ENCODE measurements at places on chromosomes 12 and 14.

- DNase-seq: no peak
Observed at GRCh38 chr12:18158774-18159557, 69.0 kb upstream of the RERGL start.

GRCh38 chr12:119630962-119631550 lies 36.9 kb upstream of the PRKAB1 start:
- DNase-seq: no peak

GRCh38 chr14:104941508-104942365 lies 17.1 kb downstream of the PLD4 start:
- DNase-seq: no peak

DNA sequence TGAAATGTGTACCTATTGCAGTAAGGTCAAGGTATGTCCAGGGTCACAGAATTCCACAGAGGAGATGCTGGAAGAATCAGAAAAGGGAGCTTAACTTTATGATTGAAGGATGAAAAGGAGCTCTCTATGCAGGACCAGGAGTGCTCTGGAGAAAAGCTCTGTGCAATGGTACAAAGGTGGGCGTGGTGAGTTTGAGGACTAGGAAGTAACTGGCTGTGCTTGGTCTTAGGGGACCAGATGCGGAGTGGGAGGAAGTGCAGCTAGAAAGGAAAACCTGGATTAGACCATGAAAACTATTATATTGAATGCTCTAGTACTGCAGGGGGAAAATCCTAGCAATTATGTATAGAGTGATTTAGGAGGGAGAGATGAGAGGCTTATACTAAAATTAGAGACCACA lies 56.8 kb downstream of the BTG1 start:
- no peak for DNase-seq

DNA sequence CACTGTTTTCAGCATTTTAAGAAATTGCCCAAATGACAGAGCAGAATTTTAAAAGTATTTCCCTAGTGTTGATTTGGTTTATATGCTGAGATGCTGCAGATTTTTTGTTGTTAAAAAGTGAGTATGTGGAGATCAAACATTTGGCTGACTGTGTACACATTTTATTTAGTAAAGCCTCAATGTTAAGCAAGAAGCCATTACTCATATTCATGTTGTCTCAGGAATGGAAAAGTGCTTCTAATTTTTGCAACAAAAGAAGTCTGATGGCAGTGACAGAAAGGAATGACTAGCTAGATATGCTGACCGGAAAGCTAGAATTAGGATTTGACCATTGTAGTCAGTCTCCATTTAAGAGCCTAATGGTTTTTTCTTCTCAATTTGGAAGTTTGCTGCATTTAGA lies 22.5 kb downstream of the SLC38A6 start:
- no peak for DNase-seq

DNA sequence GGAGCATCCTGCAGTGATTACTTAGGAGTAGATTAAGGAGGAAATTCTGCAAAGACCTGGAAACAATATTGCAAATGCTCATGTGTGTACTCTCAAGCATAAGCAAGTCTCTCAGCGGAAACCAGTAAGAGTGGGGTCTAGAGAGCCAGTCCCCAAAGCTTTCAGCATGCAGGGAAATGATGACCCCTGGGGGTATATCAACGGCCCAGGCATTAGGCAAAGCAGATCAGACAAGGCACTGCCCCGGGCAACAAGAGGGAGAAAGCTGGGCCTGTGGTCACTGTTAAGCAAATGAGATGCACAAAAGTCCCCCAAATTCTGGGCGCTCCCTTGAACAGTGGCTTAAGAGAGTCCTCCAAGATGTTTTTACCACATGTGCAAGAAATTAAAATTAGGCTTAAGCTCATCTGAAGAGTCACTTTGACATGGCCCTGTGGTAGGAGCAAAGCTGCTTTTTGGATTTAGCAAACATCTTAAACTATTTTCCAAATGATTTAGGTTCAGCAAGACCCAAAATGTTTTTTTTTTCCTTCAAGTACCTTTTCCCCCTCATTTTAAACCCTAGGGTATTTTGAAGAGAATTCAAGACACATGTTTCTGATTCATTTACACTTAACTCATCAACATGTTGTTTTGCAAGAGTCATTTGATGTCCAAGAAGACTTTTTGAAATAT lies 457.1 kb upstream of the TBX3 start:
- no peak for DNase-seq

DNA sequence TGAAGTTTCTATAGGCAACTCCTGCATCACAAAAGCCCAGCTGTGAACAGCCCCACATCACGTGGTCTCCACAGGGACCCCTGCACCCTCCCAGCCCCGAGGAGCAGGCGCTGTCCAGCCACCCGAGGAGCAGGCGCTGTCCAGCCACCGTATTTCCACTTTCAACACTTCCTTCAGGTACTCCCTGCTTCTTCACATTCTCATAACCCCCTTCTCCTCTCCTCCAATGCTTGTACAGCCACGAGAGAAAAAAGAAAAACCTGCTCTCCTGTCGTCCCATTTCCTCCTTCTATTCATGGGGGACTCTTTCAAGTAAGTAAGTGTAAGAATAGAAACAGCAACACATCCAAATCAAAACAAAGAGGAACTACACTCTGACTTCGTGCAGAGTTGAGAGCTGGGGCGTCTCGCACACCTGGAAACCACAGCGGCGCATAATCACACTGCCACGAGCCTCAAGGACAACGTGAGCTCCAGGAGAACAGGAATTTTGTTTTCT lies 11.9 kb downstream of the CDC42BPB start:
- peak; percentile 64 for DNase-seq
